ENCODE measurements at places on chromosomes 1 and 21.

DNA sequence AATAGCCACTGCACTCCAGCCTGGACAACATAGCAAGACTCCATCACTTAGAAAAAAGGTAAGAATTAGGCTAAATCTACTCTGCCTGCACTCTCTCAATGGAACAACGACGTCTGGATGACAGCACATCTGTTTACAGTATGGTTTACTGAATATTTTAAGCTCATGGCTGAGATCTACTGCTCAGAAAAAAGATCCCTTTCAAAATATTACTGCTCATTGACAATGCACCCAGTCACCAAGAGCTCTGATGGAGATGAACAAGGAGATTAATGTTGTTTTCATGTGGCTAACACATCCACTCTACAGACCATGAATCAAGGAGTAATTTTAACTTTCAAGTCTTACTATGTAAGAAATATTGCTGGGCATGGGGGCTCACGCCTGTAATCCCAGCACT is 58.0 kb downstream of the SLC27A3 start:
- DNase-seq, result no peak

DNA sequence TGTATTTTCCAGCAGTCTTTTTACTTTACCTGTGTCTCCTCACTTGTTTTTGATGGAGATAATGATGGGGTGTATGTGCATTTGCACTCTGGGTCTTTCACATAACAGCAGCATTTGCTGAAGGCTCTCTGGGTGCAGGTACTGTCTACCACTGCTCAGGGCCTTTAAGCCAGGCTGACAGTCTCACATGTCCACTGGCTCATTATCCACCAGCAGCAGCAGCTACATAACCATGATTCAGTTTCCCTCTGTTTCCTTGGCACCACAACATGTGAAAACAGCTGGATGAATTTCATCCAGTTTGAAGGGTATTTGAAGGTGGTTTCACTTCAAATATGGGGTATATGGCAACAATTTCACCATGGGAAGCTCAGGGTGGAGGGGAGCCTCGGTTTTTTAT is 41.2 kb upstream of the ROR1 start:
- no peak for DNase-seq

DNA sequence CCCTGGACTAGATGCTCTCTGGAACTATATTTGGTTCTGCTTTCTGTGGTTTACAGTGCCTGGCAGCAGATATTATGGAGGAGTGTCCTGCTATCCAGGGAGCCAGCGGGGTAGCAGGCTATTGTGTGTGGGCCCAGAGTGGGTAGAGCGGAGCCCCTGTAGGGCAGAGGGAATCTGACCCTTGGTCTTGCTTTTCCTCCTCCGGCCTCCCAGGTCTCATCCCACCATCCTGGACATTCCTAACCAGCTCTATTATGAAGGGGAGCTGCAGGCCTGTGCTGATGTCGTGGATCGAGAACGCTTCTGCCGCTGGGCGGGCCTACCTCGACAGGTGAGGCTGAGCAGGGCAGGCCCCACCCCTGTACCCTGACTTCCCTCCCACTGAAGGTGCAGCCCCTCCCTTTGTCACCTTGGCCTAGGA is 9.1 kb downstream of the RHOC start:
- DNase-seq, result no peak

- DNase-seq, result no peak
Measured at GRCh38 chr21:16534408-16535101, 804.8 kb downstream of the USP25 start.
